NCI-H1417 (cell line): ENCODE measurements at places on chromosomes 16 and 17.
A peak's percentile ranks its signal among the peaks of the same experiment; 100 is the strongest.

DNA sequence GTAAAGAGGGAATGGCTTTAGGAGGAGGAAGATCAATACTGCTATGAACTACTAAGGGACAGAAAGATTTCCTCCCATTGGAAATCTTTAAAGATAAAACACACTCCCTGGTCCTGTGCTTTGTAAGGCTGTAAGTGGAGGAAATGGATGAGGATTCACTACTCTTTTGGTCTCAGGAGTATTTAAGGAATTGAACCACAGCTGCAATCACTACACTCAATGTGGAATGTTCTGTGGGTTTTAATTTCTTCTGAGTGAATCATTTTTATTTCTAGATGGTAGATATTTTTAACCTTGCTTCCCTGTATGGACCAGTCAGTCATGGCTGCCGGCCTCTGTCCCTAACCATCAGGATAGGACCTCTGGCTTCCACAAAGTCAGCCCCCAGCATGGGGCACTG, 65.6 kb downstream of the SDR42E1 start:
- DNase-seq: no peak

- DNase-seq: no peak
Measured at GRCh38 chr17:75980188-75981018, 1.4 kb downstream of the TEN1 start.

- no peak for DNase-seq
Measured at GRCh38 chr16:15536843-15537242, 102.5 kb downstream of the BMERB1 start.

GRCh38 chr16:68907781-68908181, 64.5 kb downstream of the TANGO6 start:
- DNase-seq: no peak

DNA sequence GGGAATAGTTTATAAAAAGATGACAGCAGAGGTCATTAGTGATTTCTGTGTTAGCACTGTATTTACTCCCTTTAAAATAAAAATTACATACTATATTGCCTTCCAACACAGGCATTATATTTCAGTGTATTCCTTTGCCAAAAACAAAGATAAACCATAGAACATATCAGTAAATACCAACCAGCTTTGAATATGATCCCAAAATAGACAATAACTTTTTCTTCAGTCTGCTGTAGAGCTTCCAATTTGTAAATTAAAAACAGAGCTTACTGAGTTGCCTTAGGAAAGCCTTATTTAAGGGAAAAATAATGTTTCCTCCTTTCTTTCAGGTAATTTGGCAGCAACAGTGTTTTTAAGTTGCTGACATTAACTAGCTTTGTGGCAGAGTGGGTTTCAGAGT, 352.1 kb upstream of the TBX2 start:
- DNase-seq: no peak

DNA sequence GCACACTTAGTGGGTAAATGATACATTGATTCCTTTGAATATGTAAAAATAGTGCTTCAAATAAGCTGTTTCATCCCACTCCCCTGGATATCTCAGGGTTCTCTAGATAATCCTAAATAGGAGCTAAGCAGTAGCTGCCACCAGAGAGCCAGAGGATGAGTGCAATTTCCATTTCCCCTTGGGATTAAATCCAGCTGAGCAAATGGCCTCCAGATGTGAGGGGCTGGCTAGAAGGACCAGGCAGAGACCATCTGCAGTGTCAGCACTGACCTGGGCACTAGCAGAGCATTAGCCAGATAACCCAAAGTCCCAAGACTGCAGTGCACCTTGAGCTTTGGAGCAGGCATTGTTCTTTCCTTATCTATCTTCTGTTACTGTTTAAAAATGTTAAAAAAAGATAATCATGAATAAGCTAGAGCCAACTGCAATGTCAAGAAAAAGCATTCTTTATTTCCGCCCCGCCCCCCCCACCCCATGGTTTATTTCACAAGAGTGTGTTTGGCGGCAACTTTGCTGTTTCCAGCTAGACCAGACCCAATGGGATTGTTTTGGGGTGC, 19.5 kb downstream of the GPR179 start:
- no peak for DNase-seq

- peak; percentile 13 for DNase-seq
Measured at GRCh38 chr17:79160980-79161636, 86.5 kb downstream of the ENGASE start.

DNA sequence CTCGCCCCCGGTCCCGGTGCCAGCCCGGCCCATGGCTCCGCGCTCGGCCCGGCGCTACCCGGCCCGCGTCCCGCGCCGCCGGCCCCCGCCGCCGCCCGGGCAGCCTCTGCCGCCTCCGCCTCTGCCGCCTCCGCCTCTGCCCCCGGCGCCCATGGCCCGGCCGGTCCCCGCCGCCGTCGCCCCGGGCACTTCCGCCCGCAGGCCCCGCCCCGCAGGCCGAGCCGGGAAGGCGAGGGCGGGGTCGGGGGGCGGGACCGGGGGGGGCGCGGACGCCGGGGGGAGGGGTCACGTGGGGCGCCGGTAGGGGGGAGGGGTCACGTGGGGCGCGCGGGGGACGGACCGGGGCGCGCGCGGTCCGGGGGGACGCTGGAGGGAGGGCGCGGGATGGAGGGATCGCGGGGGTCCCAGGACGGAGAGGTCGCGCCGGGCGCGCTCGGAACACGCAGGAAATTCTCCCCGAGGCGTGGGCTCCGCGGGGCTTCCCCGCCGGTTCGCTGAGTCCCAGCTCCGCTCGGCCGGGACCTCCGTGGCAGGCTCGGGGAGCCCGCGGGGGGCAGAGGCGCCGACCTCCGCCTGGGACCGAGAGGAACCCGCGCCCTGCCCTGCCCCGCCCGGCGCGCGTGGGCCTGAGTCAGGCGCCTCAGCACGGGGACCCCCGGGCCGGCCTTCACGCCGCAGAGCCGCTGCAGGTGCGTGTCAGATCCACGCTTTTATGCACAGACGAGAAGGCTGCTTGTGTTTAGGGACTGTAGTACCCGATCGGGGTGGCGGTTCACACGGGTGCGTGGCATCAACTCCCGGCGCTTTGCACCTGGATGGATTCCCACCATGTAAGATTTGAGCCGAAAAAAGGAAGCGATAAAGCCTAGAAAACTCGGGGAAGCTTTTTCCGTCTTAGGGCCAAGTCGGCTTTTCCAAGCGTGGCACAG, at the start of gene PGAP6:
Gene PGAP6, minus strand, starts transcription at position 190 of the 929 bp plus-strand sequence. Its CDS starts 157 bp downstream, at position 33.
- peak; percentile 59 for DNase-seq

- DNase-seq: no peak
Measured at GRCh38 chr17:78905116-78905515, 2.1 kb upstream of the CEP295NL start.

GRCh38 chr17:27573971-27574525, 56.9 kb upstream of the LGALS9 start:
- DNase-seq: no peak

- no peak for DNase-seq
Measured at GRCh38 chr17:77564278-77564920, 394.1 kb upstream of the TNRC6C start.

GRCh38 chr16:31072540-31073141, 1.4 kb downstream of the ZNF668 start:
- DNase-seq: no peak

DNA sequence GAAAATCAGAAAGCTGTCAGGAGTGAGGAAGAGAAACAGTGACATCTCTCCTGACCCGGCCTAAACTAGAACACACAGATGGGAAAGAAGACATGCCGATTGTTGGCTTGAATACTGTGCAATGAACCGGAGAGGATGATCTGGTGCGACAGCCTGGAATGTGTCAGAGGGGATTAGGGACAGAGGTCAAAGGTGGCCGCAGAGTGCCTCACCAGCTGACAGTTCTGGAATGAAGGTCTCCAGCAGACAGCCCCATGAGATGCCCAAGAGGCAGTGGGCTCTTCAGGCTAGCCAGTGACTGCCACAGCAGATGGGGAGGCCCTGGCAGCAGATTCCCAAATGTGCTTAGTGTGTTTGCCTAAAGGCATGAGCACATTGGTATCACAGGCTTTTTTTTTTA, 623.2 kb downstream of the CDH8 start:
- no peak for DNase-seq

- no peak for DNase-seq
Measured at GRCh38 chr17:82668631-82669099, 20.4 kb upstream of the WDR45B start.

- no peak for DNase-seq
Measured at GRCh38 chr17:58254803-58255202, 16.4 kb downstream of the LPO start.

DNA sequence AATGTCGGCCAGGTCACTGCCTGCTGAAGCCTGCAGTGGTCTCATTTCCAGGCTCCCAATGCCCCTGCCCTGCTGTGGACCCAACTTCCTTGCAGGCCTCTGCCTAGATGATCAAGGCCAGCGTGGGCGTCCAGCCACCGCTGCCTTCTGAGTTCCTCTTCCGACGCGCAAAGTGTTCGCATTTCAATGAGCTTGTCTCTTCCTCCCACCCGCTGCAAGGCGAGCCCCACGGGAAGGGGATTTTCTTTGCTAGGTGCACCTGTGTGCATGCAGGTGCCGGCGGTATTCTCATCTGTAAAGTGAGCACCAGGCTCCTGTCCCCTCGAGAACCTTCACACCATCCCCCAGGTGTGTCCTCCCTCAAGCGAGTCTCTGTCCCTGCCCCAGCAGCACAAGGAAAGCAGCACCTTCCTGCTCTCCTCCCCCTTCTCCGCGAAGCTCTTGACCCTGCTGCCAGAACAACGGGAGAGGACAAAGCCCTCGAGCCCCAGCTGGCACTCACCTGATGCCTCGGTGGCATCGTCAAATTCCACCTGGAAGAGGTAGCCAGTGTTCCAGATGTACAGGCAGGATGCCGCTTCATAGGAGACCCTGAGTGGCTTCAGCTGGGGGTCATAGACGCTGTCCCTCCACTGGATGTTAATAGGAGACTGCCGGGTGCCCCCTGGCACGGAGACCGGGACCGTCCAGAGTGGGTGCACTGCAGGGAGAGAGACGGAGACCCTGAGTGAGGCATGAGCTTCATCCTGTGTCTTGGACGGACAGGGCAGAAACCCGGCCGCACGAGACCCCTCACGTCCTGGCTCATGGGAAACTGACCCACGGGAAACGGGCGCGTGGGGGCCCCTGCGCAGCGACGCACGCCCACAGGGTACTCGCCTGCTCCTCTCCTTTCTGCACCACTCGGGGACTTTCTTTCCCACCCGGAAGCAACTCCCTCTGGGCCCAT, 9.8 kb downstream of the CA5A start:
- DNase-seq: peak; percentile 61

GRCh38 chr16:52487849-52488457, 59.0 kb downstream of the TOX3 start:
- DNase-seq: no peak

DNA sequence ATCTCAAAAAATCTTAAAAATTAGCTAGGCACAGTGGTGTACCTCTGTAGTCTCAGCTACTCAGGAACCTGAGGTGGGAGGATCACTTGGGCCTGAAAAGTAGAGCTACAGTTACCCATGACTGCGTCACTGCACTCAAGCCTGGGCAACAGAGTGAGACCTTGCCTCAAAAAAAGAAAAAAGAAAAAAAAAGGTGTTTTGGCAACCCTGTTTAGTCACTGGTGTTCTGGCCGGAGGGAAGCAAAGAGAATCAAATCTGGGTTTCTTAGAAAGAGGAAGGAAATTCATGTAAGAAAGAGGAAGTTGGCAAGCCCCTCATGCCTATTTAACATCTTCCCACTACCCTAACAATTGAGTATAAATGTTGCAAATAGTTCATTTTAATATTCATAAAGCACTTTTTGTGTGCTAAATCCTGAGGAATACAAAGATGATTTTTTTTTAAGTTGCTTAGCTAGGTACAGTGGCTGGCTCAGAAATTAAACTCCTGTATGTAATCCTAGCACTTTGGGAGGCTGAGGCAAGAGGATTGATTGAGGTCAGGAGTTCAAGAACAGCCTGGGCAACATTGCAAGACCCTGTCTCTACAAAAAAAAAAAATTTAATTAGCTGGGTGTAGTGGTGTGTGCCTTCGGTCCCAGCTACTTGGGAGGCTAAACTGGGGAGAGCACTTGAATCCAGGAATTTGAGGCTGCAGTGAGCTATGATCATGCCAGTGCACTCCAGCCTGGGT, 6.5 kb upstream of the USP32 start:
- DNase-seq: no peak

- no peak for DNase-seq
Measured at GRCh38 chr17:19386974-19387920, at the start of gene MFAP4. TSS of gene MFAP4 (minus strand) at chr17:19387190. CDS start at chr17:19387155, 35 bp downstream.

DNA sequence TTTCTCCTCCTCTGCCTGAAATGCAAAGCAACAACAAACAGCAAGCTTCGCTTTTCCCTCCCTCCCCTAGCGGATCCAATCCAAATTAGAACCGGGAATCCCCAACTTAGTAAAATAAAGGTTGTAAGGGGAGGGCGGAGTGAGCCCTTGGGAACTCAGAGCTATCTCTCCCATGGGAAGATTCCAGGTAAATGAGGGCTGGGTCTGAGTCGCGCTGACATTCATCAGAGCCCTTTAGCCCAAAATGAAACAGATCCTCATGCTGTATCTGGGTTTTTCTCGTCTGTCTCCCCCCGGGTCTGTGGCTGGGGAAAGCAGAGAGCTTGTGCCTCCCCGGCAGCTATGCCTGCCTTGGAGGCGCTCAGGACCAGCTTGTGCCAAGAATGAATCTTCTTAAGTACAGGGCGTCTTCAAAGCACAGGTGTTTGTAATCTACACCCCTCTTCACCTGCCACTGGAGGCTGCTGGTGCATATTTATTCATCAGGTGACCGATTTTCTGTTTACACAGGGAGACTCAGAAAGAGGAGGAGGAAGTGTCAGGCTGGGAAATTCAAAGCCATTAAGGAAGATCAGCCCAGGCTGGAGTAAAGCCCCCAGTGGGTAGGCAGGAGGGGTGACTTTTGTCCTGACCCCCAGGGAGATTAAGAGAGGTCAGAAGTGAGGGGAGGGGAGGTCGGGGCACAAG, 55.0 kb upstream of the GSE1 start:
- peak; percentile 72 for DNase-seq

DNA sequence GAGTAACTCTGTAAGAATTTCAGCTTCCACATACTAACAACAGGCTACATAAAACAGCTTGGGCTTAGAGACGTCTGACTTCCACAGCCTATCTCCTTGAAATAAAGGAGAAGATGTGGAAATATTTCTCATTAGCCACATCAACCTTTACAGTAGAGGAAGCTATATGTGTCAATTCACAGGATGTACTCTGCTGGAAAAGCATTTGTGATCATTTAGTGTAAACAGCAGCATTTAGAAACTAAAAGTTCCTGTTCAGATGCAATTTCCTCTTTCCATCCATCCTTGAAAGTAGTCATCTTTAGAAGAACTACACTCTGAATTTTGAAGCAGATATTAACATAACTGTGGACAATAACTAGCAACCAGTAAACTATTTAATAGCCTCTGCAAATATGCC, 46.2 kb downstream of the XPO6 start:
- DNase-seq: no peak

DNA sequence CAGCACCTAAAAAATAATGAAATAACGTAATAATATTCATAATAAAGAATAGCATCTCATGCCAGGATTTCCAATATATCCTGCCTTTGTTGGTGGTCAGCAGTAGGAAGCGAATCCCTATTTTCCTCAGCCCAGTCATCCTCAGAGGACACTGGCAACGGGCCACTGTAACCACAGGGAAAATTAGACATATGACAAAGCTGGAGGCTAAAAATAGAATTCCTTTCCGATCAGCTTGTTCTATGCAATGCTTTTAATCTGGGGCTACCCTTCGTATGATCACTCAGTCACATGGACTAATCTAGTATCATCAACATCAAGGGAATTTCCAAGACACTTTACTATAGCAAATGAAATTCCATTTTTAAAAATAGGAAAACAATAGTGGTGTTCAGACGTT, 246.9 kb upstream of the KCNJ16 start:
- DNase-seq: no peak
